Germinal center (tissue), 1 donor: ENCODE measurements at places on chromosomes 6 and 20.
A peak's percentile ranks its signal among the peaks of the same experiment; 100 is the strongest.

GRCh38 chr20:23245553-23246181 lies 104.9 kb upstream of the NXT1 start:
- DNase-seq = peak; percentile 71

- peak; percentile 83 for DNase-seq
Measured at GRCh38 chr20:43666376-43667328, at the start of gene MYBL2. Gene MYBL2, plus strand, starts transcription at chr20:43667114. Its CDS starts 170 bp downstream, at chr20:43667284.

DNA sequence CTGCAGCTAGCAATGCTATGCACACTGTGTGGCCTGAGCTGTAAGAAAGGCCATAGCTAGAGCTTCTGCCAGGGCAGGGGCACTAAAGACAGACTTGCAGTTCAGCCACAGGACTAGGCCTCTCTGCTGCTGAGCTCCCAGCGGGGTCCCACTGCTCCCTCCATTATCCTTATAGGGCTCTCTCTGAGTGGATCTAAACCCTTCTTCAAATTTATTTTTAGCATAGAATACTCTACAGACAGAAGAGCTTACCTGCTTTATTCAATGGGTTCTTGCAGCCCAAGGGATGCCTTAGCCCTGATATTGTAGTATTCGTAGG lies 100.9 kb upstream of the MLN start:
- no peak for DNase-seq

- DNase-seq = no peak
Measured at GRCh38 chr6:107563694-107564588, 74.0 kb downstream of the SOBP start.

- no peak for DNase-seq
Measured at GRCh38 chr20:22986601-22987000, 48.5 kb upstream of the SSTR4 start.

DNA sequence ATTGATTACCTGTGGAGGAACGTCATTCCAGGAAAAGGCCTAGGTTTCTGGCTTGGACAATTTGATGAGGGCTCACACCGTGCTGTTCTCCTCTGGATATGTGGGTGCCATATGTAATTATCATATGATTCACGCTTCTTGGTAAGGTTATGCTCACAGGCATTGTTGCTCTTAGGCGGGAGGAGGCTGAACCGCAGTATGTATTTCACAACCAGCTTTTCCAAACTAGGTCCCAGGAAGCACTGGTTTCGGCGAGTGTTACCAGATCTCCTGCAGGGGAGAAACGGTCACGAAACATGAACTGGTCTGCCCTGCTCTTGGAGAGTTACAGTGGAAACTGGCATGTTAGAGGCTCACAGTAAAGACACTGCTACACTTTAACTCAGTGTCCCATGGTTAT lies 793 bp upstream of the FAM50B start:
- no peak for DNase-seq

DNA sequence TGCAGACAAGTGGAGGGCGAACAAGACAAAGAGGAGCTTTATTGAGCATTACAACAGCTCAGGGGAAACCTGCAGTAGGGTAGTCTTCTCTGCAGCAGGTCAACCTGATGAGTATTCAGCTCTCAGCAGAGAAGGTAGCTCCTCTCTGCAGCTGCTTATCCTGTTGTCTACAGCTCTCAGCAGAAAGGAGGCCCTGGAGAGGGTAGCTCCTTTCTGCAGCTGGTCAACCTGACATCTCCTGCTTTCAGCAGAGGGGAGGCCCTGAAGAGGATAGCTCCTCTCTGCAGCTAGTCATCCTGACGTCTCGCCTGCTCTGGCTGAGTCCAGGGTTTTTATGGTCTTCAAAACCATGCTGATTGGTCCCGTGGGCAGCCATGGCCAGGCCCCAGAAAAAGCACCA lies 113.6 kb downstream of the CD24 start:
- DNase-seq = no peak

GRCh38 chr6:163671355-163671754 lies 256.8 kb downstream of the QKI start:
- no peak for DNase-seq

DNA sequence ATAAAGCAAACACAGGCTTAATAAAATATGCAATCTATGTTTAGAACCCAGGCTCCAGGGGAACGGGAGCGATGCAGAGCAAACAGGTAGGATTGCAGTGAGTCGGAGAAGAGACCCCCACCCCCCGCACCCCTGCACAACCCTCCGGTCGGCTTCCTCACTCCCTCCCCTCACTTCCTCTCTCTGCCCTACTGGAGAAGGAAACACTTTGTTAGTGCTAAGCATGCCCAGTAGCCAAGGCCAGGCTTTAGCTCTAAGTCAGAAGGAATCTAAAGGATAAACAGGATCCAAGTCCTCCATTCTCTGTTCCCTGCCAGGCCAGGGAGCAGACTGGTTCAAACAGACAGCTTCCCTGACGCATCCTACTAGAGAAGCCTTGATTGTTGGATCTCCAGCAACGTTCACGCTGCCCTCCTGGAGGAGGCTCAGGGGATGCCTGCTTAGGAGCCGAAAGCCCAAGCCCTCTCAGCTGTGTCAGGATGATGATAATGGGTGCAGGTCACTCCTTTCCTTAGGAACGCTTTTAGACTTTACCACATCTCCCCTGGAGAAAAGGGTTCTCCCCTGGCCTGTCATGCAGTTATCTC lies 14.7 kb downstream of the FOXQ1 start:
- no peak for DNase-seq

DNA sequence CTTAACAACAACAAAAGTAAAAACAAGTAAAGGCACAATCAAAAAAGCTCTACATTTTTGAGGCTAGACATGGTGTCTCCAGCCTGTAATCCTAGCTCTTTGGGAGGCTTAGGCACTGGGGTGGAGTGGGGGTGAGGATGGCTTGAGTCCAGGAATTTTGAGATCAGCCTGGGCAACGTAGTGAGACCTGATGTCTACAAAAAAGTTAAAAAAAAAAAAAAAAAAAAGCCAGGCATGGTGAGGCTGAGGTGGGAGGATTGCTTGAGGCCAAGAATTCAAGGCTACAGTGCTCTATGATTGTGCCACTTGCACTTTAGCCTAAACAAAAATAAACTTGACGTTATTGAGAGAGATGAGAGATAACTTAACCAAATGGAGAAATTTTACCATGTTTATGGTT lies 60.1 kb downstream of the QKI start:
- DNase-seq = no peak

DNA sequence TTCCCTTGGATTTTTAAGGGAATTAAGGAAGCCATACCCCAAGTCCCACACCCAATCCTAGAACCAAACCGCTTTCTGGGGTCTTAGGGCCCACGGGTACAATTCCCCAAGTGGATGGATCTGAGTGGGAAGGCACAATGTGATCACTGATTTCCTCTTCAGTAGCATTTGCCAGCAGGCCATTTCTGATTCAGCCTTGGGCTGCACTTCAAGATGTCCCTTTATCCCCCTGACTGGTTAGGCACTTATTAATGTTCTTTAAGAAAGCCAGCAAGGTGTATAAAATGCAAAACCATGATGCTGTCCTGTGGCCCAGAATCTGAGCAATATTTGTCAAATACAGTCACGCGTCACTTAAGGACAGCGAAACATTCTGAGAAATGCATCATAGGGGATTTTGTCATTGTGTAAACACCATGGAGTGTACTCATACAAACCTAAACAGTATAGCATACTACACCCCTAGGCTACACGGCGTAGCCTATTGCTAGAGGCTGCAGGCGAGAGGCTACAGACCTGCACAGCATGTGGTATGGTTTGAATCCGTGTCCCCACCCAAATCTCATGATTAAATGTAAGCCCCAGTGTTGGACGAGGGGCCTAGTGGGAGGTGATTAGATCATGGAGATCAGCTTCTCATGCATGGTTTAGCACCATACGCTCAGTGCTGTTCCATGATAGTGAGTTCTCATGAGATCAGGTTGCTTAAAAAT lies 234.2 kb downstream of the NRN1 start:
- DNase-seq = no peak

DNA sequence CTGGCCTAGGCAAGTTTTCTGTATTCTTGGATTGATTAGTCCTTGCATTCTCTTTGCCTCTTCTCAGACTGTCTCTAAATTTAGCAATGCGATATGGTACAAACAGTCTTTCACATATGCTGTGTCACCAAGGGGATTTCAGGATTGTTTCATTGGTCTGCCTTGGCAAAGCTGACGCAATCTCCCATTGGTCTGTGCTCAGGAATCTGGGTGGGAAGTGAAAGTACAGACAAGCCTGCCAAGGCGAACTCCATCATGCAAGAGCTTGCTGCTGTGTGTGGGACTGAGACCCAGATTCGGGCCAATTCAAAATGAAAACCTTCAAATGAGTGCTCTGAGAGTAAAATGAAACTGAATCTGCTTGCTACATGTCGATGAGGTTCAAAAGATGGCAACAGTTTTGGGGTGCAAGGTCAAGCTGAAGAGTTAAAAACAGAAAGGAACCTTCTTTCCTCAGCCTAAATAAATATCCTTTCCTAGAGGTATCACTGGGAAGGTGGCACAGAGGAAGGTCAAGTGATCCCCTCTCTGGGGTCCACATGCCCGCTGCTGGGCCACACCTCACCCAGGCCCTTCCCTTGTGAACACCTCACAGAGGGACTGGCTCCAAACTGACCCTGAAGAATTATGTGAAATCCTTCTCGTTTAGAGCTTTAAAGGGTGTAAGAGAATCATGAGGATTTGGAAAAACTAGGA lies 198.8 kb upstream of the PREP start:
- DNase-seq = no peak

DNA sequence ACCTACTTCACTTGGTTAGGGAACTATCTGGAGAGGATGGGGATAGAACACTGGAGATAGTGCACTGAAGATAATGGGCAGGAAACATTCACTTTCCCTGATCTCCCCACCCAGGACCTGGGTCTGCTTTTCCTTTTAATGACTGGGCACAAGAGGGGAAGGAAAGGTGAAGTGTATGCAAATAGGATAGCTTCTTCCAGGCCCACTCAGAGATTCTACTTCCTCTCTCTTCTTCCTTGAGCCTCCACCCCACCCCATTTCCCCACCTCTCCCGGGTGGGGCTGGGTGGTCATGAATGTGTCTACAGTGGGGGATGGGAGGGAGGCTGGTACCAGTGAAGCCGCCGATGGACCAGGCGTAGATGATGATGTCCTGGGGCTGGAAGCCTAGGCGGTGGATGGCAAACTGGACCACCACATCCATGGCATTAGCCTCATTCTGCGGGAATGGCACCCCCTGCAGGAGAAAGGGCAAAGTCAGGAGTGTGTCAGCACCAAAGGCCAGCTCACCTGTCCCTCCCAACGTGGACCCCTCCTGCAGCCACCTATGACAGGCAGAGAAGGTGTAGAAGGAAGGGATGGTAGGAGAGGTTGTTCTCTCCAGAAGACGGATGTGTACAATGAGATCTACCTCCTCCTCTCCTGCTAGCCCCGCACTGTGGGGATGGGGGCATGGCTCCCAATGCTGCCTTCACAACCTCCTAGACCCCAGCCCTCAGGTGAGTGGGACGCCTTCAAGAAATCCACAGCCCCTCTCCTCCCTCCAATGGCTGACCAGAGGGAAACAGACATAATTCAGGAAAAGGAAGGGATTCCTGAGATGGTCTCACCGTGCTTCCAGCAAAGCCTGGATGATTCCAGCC lies 8.6 kb upstream of the LY6G5C start:
- DNase-seq = no peak

GRCh38 chr6:9659848-9660247 lies 755.0 kb downstream of the TFAP2A start:
- no peak for DNase-seq

DNA sequence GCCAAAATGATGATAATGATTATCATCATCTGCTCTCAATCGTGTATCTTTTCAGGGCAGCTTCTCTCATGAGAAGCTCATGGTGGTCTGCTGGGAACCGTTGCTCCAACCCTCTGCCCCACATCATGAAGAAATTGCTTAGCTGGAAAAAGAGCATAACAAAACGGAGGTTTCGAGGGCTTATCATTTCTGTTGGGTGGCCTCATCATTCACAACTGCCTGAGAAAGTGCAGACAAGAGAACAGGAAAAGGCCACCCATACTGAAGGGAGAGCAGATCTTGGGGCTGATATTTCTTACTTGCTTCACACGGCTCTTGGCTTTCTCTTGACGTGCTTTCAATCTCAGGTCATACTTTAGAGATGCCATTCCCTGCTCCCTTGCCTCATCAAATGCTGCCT lies 471.6 kb downstream of the CD83 start:
- DNase-seq = no peak

GRCh38 chr20:8344631-8345030 lies 212.6 kb downstream of the PLCB1 start:
- no peak for DNase-seq

GRCh38 chr20:54061101-54061881 lies 9.1 kb downstream of the BCAS1 start:
- DNase-seq = no peak

GRCh38 chr6:129641344-129641743 lies 68.6 kb downstream of the ARHGAP18 start:
- no peak for DNase-seq

DNA sequence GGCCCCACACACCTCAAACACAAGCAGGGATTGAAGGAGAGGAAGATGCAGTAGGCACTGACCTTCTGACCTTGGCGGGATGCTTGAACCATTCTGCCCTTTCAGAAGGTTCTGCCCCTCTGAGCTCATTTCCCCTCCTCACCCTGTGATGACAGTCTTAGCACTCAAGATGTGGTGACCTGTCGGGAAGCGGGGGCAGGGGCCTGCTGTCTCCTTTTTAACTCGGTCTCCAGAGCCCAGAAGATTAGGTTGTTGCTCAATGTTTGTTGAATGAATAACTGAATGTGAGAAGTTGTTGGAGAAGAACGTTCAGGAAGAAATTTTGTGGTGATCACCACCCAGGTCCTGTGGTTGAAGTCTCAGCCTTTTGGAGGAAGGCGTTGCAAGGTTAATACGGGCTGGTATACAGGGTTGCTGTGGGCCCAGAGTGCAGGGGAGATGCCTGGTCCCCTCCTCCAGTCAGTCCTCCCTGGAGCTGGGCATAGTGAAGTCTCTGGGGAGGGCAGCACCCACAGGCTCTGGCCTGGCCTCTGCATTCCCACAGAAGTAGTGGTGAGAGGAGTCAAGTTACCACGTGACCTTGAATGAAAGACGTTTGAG lies 49.7 kb upstream of the FUCA2 start:
- DNase-seq = no peak

GRCh38 chr6:152301021-152301764 lies 336.0 kb downstream of the SYNE1 start:
- no peak for DNase-seq

GRCh38 chr20:32329817-32330554 lies 28.1 kb upstream of the ASXL1 start:
- no peak for DNase-seq

DNA sequence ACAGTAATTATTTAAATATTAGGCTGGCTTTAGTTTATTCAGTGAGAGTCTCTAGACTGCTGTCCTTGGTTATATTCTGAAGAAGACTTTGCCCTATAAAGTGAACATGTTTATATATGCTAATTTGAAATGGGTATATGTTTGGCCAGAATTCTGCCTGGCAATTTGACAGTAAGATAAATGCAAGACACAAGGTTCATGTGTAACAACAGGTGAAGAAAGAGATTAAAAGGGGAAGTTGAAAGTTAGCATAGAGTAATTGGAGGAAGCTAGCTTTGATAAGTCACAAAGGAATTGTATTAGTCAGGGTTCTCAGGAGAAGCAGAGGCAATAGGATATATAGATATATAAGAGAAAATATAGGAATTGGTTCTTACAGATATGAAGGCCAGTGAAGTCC lies 191.4 kb downstream of the CENPW start:
- no peak for DNase-seq
